Keratinocyte (primary cell): ENCODE measurements at places on chromosomes 11 and 22. TPM values are rescaled to one million over a fixed set of nuclear protein-coding genes. Genes with fewer than 3 reads are reported as not detected.

Gene MAJIN
- polyA plus RNA-seq, result 0.09 TPM in 1 of 3 replicates, not detected in the others

Gene LINC01488
- polyA plus RNA-seq, result not detected in 3 replicates

Gene OR8B3
- not detected in 3 replicates for polyA plus RNA-seq

Gene PHLDB1
- 35.0 to 46.8 TPM (median 38.4 TPM) in 3 replicates for polyA plus RNA-seq

Gene P2RY2
- 3.9 to 6.9 TPM (median 5.1 TPM) in 3 replicates for polyA plus RNA-seq

Gene SHISA8
- not detected in 3 replicates for polyA plus RNA-seq

Gene C22orf42
- polyA plus RNA-seq, result not detected in 3 replicates

Gene CDON
- polyA plus RNA-seq, result 1.0 to 1.6 TPM (median 1.4 TPM) in 3 replicates

Gene APLNR
- 0.03 TPM in 1 of 3 replicates, not detected in the others for polyA plus RNA-seq

Gene FIBIN
- 0.08 to 0.30 TPM (median 0.18 TPM) in 3 replicates for polyA plus RNA-seq
